Left lung (tissue), 14 donors: ENCODE measurements at places on chromosomes 12 and 14. TPM values are rescaled to one million over a fixed set of nuclear protein-coding genes. Genes with fewer than 3 reads are reported as not detected.

Gene PROX2
- not detected for total RNA-seq

Gene LRP1
- 228 TPM for total RNA-seq

Gene GSKIP
- total RNA-seq: 22.2 TPM

Gene M6PR
- total RNA-seq: 243 TPM

Gene CDKN3
- 12.7 TPM for total RNA-seq

Gene LRTM2
- not detected for total RNA-seq

Gene ITPR2
- 67.8 TPM for total RNA-seq

Gene ANKRD33
- total RNA-seq: not detected

Gene PAH
- not detected for total RNA-seq

Gene CMTM5
- total RNA-seq: 2.0 TPM

Gene CEP128
- 10.0 TPM for total RNA-seq

Gene NINJ2
- total RNA-seq: 18.0 TPM

Gene GRIN2B
- 0.17 TPM for total RNA-seq

Gene SRRM4
- not detected for total RNA-seq

Gene SLC5A8
- total RNA-seq: 5.5 TPM

Gene FERMT2
- total RNA-seq: 98.8 TPM
